CD4-positive, alpha-beta T cell treated with Interferon alpha-2 for 1 hour (primary cell): ENCODE measurements at places on chromosomes 2 and 18.

DNA sequence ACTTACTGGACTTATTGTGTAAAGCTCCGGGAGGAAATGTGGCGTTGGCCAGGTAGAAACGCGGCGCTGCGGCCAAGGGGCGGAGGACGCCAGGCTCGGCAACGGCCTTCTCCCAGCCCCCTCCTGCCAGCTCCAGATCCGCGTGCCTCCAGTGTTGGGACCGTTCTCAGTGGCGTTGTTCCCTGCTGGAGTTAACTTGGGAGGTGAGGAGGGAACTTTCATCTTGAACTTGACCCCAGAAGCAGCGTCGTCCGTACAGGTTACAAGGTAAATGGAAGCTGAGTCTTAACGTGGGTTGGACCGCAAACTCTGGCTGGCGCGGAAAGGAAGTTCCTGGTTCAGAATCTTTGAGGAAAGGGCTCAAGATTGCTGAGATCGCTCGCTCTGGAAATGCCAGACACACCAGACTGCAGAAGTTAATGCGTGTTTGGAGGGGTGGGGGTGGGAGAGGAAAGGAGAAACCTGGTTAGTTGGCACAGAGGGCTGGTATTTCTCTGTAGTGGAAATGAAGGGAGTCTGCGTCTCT is 1.3 kb downstream of the TANC1 start:
- DNase-seq, result no peak

- no peak for DNase-seq
These were observed 224.9 kb upstream of the BOD1L2 start for GRCh38 chr18:56921896-56922480.

DNA sequence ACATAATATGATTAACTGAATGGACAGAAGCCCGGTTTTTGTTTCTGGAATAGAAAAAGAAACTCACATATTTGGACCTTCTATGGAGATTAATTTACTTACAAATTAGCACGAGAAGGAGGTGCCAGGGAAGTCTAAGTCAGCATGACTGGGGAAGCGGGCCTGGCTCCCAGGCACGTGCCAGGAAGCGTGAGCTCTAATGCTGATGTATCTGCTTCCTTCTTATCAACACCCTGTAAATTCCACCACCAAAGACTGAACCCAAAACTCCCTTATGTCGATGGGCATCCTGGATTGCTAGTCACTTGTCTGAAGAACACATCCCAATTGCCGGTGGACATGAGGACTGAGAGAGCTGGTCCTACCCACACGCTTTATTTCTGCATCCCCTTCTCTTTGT is 134.5 kb downstream of the GALNT14 start:
- DNase-seq, result no peak

DNA sequence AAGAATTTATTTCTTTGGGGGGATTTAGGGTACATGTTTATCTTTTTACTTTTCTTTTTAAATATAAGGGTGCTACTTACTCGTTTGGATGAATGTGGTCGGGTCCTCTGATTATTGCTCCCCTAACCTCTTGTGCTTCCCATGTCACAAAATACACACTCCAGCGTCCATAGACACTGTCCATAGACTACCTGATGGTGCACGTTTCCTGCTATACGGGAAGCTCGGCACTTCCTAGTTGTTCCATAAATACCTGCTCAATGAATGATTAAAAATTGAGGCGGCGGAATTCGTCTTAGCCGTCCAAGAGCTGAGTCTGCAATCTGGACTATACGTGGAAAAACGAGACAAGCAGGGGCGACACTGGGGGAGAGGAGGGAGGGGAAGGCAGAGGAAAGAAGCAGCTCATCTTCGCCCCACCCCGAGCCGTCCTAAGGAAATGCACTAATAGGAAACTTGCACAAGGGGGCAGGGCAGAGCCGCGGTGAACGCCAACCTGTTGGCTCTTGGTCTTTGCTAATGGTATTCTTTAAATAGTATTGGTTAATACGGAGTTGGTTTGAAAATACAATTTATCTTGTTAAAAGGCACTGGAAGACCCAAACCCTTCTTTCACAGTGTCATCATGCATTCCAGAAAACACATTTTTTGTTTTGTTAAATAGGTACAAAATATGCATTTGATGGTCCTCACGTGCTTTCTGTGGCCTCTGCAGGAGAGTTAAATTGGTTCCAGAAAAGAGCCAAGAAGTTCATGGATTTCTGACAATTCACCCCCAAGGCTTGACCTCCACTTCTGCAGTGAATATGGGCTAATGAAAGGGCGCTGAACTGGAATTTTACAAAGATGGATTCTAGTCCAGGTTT is 73.0 kb upstream of the KCTD1 start:
- DNase-seq, result peak; percentile 8

DNA sequence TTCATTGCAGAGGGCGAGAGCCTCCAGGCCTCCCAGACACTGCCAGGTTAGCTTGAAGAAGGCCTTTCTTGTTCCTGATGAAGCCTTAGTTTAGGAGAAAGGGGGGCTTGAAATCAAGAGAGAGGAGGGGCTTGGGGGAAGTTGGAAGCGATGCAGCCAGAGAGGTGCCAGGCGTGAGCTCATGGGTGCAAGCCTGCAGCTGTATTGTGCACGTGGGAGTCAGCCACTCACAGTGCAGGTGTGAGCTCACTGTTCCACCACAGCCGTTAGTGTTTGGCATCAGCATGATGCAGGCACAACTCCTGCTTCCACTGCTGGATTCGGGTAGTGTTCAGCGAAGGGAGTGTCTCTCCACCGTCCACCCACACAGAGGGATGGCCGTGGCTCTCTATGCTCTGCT is 68.4 kb upstream of the ALPP start:
- no peak for DNase-seq

GRCh38 chr2:68787356-68787755 is 52.7 kb downstream of the ARHGAP25 start:
- no peak for DNase-seq

DNA sequence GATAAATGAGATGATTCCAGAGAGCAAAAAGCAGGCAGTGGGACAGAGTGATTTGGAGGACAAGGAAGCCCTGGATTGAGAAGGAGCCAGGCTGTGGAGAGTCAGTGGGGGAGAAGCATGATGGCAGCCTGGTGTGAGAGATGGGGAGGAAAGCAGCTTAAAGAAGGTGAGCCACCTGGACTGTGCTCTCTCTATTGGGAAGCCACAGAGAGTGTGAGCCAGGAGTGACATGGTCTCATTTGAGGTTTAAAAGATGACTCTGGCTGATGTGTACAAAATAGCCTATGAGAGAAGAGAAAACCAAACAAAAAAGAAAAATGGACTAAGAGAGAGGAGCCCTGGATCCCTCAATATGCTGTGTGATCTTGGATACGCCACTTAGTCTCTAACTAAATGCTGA is 12.9 kb upstream of the EPAS1 start:
- no peak for DNase-seq

- no peak for DNase-seq
These were observed 21.9 kb upstream of the PAX3 start for GRCh38 chr2:222320436-222321395.

DNA sequence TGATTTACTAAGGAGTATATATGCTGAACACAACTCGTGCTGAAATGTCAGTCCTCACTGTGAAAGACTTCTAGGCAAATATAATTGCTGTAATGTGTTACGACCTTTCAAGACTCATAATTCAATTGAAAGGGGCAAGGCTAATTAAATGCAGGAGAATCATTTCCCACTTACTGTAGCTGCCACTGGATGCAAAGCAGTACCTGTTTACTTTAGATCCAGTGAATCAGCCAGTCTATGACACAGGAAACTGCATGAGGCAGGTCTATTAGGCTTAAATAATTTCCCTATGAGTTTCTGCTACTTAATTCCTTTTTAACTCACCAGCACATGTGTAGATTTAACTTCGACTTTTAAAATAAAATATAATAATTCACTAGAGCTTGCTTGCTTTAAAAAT is 125.6 kb downstream of the CTNNA2 start:
- no peak for DNase-seq

DNA sequence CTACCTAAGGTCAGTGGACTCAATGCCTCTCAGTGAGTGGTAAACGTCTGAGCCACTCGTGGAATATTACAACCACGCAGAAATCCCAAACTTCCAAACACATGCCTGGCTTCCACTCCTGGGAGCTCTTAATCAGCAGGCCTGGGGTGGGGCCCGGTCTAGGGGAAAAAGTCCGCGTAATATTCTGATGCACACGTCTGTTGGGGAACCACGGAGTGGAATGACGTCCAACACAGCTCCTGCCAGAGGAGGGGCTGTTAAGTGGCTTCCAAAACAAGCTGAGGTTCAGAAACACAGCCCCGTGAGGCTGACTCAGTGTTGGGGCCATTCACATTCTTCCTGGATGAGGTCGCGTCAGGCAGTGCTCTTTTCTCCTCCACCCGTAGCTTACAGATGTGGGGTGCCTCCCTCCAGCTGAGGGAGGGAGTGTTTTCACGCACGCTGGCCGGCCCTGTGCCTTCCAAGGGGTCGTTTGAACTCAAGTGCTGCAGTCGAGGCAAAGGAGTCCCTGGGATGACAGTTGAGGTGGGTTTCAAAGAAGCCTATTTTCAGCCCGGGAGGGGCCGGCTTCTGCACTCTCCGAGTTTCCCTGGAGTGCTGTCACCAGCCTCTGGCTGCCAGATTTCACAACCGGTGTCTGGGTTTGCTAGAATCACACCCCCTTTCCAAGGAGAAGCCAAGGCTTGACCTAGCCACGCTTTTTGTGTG is 73.1 kb downstream of the ACKR3 start:
- DNase-seq, result no peak

GRCh38 chr2:135096665-135097446 is 44.8 kb downstream of the RAB3GAP1 start:
- no peak for DNase-seq

GRCh38 chr18:39340418-39340817 is 1774.8 kb upstream of the CELF4 start:
- DNase-seq, result no peak

GRCh38 chr2:20438334-20439192 is 8.3 kb upstream of the RHOB start:
- DNase-seq, result no peak

GRCh38 chr2:9897331-9897737 is 54.1 kb downstream of the TAF1B start:
- no peak for DNase-seq

- no peak for DNase-seq
These were observed 154.6 kb downstream of the ANKRD36 start for GRCh38 chr2:97267411-97268074.

DNA sequence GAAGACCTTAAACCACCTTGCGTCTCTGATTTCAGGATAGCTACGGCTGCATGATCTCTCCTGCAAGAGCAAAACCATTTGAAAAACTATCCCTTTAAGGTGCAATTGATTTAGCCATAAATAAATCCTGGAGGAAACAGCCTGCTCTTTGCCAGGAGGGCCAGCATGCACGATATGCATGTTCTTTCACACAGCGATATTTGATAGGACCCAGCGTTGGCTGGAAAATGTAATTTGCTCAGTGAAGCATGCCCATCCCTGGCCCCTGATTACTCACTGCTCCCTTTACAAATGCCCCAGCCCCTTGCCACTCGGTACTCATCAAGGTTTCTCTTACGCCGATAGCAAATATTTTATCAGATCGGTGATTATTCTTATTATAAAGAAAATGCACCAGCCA is 315.4 kb downstream of the CDH2 start:
- DNase-seq, result no peak

- DNase-seq, result no peak
These were observed 39.5 kb downstream of the SFT2D3 start for GRCh38 chr2:127740665-127741288.

- DNase-seq, result no peak
These were observed 149.6 kb downstream of the LAMA3 start for GRCh38 chr18:23838801-23839366.

DNA sequence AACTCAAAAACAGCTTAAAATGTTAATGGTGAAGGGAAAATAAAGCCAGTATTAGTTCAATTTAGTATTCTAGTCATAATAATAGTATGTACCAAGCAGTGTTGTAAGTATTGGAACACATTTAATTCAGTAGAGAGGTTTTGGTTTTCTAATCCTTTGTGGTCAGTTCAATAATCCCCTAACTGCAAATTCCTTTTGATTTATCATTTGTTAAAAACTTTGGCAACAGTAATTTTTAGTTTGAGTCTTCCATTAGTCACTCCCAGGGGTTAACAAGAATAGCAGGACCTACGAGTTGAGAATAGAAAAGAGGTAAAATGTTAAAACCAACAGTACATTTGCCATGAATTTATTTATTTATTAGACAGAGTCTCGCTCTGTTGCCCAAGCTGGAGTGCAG is 10.7 kb downstream of the MRPL44 start:
- DNase-seq, result no peak

DNA sequence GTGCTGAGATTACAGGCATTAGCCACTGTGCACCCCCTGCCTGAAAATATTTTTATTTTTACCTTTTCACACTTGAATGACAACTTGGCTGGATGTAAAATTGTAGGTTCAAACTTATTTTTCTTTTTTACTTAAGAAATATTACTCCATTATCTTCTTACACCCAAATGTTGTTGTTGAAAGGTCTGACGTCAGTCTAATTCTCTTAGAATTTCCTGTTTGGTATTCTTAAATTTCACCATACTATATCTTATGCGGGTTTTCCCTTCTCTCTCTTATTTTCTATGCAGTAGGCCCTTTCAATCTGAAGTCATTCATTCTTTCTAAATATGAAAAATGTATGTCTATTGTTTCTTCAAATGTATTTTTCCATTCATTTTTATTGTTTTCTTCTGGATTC is 29.1 kb upstream of the RAB11FIP5 start:
- no peak for DNase-seq

GRCh38 chr2:54559593-54560145 is 103.5 kb downstream of the SPTBN1 start:
- no peak for DNase-seq

- DNase-seq, result no peak
These were observed 763.7 kb upstream of the CRIM1 start for GRCh38 chr2:35591886-35592285.

DNA sequence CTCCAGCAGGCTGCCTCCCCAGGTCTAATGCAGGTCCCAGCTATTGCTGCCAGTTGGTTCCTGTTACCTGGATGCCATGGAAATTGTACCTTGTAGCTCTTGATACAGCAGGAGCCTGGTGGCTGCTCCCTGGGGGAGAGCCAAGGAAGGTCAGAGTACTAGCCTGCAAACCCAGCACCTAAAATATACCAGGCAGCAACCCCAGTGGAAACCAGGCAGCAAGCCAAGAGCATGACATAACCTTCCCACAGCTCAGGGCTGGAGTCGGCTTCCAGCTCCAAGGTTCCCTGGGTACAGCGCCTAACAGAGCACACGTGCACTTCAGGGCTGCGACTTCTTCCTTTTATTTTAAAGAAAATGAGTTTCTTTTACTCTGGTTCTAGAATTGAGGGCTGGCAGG is 30.3 kb downstream of the TNP1 start:
- DNase-seq, result no peak

- no peak for DNase-seq
These were observed 322.1 kb upstream of the CHAC2 start for GRCh38 chr2:53445383-53446070.

- DNase-seq, result no peak
These were observed 101.7 kb upstream of the SLC66A3 start for GRCh38 chr2:11053546-11053945.
